ACHN (cell line): ENCODE measurements at places on chromosomes 11 and 22.

GRCh38 chr11:68471360-68472340 lies 11.1 kb downstream of the PPP6R3 start:
- DNase-seq: peak; percentile 19

DNA sequence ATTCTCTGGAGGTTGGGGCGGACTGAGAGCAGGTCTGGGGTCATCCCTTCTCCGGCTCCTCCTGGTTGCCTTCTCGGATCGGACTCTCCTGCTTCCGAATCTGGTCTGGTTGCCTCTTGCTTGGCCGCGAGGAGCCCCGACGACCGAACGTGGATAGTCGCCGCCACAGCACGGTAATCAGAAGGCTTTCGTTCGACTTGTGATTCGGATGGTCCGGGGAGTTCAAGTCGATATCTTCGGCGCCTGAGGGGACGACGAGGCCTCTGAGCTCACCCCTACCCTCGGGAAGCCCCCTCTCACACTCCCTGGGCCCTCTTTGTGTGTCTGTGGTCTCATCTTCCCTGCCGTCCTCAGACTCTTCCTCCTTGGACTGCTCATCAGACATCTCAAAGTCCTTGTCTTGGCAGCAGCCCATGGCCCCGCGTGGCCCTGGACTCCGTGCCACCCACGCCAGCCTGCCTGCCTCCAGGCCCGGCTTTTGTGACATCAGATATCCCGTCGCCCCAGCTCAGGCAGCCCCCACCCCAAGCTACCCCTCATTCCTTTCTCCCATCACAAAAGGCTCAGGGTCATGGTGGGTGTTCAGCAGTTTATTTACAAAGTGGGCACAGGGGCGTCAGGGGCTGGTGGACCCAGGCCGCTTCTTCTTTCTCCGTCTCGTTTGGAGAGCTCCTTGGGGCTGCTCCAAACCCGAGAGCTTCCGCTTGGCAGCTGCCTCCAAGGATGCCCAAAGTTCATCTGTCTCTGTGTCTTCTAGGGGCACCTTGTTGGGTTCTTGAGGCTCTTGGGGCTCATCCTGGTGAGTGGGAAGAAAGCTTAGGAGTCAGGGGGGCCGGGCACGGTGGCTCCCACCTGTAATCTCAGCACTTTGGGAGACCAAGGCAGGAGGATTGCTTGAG lies at the start of gene TEX54:
Gene TEX54, minus strand, starts transcription at position 506 of the 899 bp plus-strand sequence.
- no peak for DNase-seq

DNA sequence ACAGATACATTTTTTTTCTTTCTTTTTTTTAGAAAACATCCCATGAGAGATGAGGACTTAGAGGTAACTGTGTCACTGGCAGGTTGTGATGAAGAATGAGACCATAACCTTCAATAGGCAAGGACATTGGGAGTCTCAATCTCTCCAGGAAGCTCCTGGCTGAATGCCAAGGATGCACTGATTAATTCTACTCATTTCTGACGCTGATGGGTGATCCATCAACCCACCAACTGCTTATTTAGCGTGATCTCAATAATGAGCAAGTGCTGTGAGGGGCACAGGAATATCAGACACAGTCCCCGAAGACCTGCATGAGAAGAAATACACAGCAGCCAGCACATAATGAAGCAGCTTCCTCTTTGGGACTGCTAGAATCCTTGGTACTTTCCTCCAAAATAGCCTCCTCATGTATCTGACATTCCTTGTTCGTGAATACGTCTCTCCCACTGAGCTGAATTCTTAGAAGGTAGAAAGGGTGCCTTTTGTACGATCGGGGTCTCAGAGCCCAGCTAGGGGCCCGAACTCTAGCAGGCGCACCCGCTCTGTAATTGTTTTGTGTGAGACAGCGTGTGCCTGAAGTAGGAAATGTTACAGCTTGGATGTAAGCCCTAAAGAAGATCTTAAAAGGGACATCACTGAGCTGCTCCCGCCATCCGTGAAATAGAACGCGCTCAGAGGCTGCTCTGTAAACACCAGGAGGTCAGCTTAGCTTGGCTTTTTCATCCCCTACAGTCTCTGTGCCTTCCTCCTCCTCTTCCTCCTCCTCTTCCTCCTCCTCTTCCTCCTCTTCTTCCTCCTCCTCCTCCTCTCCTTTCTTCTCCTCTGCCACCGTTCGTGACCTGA lies 7.2 kb downstream of the CLMP start:
- DNase-seq: peak; percentile 37

GRCh38 chr11:19013181-19013857 lies 47.2 kb downstream of the MRGPRX2 start:
- no peak for DNase-seq

GRCh38 chr11:47403135-47403534 lies 5.3 kb upstream of the SLC39A13 start:
- no peak for DNase-seq

DNA sequence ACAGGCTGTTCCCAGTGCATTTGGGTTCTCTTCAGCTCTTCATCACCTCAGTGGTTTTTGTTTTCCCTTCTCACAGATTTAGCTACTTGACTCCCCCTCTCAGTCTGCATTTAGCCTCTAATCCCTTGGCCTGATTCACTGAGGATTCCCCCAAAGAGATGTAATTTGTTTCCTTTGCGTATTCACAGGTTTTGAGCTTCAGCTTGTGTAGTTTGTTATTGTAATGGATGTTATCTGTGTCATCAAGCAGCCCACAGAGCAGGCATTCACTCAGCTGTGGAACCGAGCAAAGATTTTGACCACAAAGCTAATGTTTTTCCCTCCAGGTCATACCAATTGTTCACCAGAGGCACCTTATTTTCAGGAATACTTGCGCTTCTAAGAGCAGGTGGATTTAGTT lies 6.4 kb upstream of the ME3 start:
- DNase-seq: peak; percentile 68

GRCh38 chr11:40544162-40544561 lies 915.3 kb downstream of the LRRC4C start:
- no peak for DNase-seq

GRCh38 chr11:64314146-64314804 lies 3.1 kb downstream of the TRMT112 start:
- DNase-seq: no peak

GRCh38 chr11:12876340-12876739 lies 132.8 kb upstream of the RASSF10 start:
- no peak for DNase-seq

GRCh38 chr22:36293606-36294292 lies 40.8 kb downstream of the APOL1 start:
- no peak for DNase-seq

- no peak for DNase-seq
Observed at GRCh38 chr22:25365491-25366261, 146.2 kb downstream of the CRYBB2 start.
